Right ventricle myocardium inferior (tissue), 1 donor: ENCODE measurements at places on chromosomes 2 and 18.
A peak's percentile ranks its signal among the peaks of the same experiment; 100 is the strongest.

GRCh38 chr2:120711694-120712093 lies 24.0 kb upstream of the GLI2 start:
- no peak for DNase-seq

- no peak for DNase-seq
Observed at GRCh38 chr18:63550068-63550467, 7.9 kb downstream of the SERPINB12 start.

- DNase-seq: no peak
Observed at GRCh38 chr2:39524756-39525635, 87.9 kb upstream of the MAP4K3 start.

GRCh38 chr2:223536546-223536945 lies 65.6 kb downstream of the SCG2 start:
- no peak for DNase-seq

DNA sequence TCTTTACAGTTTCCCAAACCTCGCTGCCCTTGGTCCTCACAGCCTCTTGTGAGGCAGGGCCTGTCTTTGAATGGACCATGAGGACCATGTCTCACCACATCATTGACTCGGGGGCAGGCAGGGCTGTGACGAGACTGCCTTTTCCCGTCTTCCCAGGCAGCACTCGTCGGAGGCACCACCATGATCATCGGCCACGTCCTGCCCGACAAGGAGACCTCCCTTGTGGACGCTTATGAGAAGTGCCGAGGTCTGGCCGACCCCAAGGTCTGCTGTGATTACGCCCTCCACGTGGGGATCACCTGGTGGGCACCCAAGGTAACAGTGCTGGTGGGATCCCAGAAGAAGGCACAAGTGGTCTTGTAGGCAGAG lies 45.7 kb upstream of the MAPRE3 start:
- DNase-seq: peak; percentile 58

DNA sequence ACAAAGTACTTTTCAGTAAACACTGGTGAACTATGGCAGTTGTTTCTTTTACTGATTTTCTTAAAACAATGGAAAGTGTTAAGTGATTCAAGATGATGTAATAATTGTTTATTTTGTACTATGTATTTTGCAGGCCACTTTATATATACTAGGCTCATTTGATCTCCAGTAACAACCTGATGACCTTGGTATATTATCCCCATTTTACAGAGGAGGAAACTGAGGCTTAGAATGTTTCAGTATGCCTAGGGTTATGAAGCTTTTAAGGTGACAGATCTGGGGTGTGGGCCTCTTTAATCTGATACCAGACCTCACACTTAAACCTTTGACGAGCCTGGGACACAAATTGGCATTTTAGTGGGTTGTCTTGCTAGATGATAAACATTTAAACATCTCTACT lies 63.2 kb downstream of the ITGB1BP1 start:
- DNase-seq: no peak

- no peak for DNase-seq
Observed at GRCh38 chr2:74174909-74175308, 3.8 kb downstream of the MOB1A start.

DNA sequence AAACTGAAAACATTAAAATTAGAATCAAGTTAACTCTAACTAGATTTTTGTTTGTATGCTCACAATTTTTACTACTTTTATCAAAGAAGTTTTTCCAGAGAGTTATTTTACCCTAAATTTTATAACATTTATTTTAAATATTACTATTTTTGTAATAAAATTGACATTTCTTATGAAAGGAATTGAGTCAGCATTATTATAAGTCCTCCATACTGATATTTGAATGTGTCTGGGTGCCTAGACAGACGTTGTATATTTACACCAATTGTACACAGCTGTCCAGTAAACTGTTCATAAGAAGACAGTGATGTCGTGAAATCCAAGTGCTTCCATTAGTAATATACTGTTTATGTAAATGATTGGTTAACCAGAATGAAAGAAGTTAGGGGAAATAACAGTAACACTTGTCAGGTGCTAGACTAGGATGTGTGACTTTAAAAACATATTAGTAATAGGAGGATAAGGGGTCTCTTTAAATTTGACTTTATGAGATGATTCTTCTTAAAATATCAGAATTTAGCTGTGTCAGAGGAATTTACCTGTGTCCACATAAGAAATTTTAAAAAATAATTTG lies 73.7 kb downstream of the TANK start:
- no peak for DNase-seq

DNA sequence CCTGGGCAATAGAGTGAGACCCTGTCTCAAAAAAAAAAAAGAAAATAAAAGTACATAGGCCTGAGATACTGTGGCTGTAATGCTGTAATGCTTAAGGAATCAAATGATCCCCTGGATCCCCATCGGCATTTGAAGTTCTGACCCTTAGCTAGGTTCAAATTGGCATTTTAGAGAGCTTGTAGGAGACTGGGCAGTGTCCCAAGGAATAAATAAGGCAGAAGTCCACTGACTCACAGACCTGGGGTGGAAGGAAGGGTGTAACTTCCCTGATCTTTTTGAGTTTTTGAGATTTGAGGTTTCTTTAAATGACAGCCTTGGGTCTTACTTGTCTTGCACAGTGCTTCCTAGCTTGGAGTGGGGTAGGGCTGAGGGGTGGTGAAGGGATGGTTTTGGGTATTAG lies 553.7 kb downstream of the SLC4A3 start:
- DNase-seq: no peak

DNA sequence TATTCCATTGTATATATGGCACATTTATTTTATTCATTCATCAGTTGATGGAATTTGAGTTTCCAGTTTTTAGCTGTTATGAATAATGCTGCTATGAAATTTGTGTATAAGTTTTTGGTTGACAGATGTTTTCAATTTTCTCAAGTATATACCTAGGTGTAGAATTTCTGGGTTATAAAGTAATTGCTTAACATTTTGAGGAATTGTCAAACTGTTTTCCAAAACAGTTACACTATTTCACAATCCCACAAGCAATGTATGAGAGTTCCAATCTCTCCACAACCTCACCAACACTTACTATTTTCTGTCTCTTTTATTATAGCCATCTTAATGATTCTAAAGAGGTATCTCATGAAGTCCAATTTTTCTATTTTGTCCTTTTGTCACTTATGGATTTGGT lies 12.5 kb upstream of the WDSUB1 start:
- no peak for DNase-seq

- no peak for DNase-seq
Observed at GRCh38 chr2:31299547-31299946, 65.6 kb downstream of the EHD3 start.

GRCh38 chr2:55010149-55010591 lies 40.1 kb downstream of the RTN4 start:
- DNase-seq: no peak

- no peak for DNase-seq
Observed at GRCh38 chr2:154623819-154624218, 74.7 kb upstream of the KCNJ3 start.

DNA sequence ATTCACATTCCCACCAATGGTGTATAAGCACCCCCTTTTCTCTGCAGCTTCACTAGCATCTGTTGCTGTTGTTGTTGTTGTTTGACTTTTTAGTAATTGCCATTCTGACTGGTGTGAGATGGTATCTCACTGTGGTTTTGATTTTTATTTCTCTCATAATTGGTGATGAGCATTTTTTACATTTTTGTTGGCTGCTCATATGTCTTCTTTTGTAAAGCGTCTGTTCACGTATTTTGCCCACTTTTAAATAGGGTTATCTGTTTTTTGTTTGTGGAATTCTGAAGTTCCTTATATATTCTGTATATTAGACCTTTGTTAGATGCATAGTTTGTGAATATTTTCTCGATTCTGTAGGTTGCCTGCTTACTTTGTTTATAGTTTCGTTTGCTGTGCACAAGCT lies 278.4 kb upstream of the TNP1 start:
- no peak for DNase-seq

DNA sequence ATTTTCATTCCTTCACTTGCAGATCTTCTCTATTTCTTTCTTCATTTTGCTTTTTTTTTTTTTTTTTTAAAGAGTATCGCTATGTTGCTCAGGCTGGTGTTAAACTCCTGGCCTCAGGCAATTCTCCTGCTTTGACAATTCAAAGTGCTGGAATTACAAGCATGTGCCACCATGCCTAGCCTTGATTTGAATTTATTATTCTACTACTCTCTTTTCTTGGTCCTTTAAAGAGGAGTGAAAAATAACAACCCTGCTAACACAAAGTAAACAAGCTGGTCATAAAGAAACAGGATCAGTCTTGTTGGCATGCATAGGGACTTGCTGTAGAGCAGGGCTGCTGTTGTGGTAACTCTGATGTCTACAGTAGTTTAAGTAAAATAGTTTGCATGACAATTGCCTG lies 1615.3 kb upstream of the ZEB2 start:
- DNase-seq: no peak

DNA sequence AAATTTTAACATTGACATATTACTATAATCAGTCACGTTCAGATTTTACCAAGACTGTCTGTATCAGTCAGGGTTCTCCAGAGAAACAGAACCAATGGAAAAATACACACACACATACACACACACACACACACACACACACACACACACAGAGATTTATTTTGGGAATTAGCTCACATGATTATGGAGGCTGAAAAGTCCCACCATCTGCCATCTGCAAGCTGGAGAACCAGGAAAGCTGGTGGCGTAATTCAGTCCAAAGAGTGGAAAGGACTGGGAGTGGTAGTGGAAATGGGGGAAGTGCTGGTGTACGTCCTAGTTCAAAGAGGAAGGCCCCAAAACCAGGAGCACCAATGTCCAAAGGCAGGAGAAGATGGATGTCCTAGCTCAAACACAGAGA lies 166.4 kb downstream of the AKAIN1 start:
- no peak for DNase-seq

GRCh38 chr2:98503481-98504105 lies 58.9 kb downstream of the INPP4A start:
- DNase-seq: no peak

GRCh38 chr2:38474021-38474456 lies 97.0 kb upstream of the ATL2 start:
- DNase-seq: no peak

- DNase-seq: no peak
Observed at GRCh38 chr2:3651691-3652648, 6.0 kb upstream of the ALLC start.

GRCh38 chr2:217789003-217789735 lies 213.6 kb downstream of the TNS1 start:
- DNase-seq: peak; percentile 89

- DNase-seq: no peak
Observed at GRCh38 chr18:394262-394986, 106.1 kb downstream of the COLEC12 start.

DNA sequence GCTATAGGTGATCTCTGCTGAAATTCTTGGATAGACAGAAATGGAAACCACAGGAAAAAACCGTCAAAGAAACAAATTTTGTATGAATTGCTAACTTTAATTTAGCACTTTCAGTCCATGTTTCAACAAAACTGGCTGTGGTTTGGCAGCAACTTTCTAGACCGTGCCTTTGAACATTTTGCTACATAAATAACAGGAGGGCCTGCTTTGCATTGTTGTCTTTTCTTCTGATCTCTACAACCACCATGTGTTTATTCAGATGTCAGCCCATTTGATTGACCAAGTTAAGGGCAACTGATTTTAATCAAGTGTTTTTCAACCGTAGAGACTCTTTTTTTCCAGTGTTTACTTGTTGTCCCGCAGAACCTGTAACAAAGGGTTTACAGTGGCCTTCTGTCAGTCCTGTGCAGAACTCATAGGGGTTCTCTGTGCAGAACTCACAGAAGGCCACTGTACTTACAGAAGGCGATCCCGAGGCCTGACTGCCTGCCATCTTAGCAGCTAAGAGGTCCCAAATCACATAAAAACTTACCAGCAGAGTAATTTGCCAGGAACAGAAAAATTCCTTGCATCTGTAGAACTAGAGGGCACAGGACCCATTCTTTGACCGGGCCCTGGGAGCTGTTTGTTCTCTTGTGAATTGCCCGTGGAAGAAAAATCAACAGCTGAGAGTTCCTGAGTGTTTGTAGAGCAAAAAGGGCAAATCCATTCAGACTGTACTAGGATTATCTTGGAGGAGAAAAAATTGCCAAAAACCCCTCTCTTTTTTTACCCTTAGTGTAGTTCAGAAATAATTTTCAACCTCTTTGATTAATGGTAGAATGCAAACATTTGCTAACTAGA lies 120.6 kb downstream of the PRKRA start:
- no peak for DNase-seq

- DNase-seq: no peak
Observed at GRCh38 chr2:138269765-138270164, 231.8 kb upstream of the SPOPL start.

DNA sequence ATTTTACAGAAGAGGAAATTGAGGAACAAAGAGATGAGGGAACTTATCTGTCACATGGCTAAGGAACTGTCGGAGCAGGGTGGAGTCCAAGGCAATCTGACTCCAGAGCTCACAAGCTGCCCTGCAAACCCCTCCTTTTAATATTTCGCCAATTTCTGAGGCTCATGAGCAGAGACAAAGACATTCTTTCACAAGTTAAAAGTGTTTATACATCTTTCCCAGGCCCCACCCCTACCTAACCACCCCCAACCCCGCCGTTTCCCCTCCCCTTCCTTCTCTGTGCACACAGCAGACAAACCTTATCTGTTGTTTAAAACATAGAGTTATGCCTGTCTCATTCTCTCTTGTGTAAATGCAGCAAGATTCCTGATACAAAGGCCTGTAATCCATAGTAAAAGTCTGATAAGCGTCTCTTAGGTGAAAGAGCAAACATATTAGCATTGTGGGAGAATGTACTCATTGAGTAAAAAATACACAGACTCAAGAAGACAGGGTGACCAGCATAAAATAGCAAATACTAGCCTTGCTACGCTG lies 44.3 kb downstream of the EPHA4 start:
- DNase-seq: no peak

DNA sequence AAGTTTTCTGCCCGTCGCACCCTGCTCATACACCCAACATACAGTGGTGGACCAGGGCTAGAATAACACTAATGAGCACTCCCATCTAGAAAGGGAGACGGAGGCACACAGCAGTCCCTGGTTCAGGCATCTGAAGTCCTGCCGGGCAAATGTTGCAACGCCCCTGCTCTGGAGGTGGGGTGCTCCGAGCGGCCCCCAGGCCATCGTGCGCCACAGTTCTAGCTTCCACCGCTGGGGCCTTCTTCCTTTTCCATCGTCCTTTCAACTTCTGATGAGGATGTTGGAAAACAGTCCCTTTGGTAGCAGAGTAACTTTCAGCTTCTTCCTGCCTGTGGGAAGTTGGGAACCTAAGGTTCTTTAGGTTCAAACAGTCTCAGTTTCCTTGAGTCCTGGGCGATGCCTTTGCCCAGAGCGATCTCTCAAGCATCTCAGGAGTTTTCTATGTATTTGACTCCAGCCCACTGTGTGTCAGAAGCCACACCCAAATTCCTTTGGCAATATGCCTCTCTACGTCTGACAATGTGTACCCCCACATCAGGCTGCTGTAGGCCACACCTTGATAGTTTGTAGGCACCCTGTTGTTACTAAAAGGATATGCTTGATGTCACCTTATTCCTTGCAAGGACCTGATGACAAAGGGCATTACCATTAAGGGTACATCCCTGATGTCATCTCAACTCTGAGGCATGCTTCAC lies 258.8 kb downstream of the GLI2 start:
- DNase-seq: no peak

DNA sequence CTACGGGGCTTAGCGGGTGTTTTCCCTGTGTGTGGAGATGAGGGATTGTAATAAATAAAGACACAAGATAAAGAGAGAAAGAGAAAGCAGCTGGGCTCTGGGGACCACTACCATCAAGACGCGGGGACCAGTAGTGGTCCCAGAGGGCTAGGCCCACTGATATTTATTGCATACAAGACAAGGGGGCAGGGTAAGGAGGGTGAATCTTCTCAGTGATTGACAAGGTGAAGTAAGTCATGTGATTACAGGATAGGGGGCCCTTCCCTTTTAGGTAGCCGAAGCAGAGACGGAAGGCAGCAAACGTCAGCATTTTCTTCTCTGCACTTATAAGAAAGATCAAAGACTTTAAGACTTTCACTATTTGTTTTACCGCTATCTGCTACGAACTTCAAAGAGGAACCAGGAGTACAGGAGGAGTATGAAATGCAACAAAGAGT lies 4.5 kb upstream of the GAL3ST2 start:
- peak; percentile 22 for DNase-seq
